Fibroblast of the aortic adventitia (primary cell): ENCODE measurements at places on chromosomes 2 and 18.

DNA sequence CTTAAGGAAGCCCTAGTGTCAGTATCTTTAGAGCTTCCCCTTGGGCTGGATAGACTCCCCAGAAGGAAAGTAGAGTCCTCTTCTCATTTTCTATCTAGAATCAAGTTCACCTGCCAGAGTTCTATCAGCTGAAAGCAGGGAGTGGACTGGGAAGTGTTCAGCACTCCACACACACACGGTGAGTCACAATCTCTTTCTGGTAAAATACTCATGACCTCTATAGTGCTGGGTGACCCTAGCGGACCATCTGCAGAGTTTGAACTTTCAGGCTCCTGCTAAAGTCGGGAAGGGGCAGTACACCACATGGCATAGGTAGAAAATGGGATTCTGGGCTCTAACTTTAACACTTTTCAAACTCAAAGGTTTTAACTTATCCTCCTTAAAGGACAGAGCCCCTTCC, 43.3 kb downstream of the SAP130 start:
- DNase-seq, result no peak

DNA sequence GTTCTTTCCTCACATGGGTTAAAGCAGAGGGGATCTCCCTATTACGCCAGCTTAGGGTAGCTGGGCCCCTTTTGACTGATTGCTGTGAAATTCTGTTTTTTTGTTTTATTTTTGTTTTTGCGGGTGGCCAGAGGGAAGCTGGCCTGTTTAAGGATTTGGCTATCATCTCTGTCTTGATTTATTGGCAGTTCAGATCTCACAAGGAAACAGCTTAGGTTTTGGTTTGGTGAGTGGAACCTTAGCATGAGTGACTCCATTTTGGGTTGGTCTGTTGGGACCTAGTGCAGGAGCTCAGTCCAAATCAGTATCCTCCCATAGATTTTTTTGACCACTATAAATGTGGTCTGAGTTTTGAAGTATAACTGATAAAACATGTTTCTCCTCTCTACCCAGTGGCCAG, 25.6 kb upstream of the NTSR2 start:
- no peak for DNase-seq

GRCh38 chr18:56977309-56977708, 169.6 kb upstream of the BOD1L2 start:
- DNase-seq, result no peak

DNA sequence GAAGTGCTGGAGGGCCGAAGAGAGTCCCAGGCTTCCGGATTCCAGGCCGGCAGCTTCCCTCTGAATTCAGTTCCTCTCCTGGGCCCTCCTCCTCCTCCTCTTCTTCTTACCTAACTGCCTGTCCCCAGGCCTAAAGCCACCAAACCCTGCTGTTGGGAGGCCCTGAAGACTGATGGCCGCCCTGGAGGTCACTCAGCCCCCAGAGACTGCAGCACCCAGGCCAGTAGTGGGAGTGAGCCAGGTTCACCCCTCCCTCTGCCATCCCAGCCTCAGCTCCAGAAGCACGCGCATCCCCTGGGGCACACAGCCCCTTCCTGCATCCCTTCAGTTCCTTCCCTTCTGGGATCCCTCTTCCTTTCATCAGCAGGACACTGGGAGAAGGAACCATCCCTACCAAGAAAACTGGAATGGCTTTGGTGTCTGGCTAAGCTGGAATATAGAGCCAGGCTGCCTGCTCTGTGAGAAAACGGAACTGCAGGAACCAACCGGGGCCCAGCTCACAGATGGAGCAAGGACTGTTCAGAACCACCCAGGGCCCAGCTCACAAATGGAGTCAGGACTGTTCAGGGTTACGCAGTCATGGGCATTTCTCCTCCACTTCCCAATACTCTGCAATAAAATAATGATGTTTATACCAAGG, 127.4 kb downstream of the NDUFA10 start:
- no peak for DNase-seq

DNA sequence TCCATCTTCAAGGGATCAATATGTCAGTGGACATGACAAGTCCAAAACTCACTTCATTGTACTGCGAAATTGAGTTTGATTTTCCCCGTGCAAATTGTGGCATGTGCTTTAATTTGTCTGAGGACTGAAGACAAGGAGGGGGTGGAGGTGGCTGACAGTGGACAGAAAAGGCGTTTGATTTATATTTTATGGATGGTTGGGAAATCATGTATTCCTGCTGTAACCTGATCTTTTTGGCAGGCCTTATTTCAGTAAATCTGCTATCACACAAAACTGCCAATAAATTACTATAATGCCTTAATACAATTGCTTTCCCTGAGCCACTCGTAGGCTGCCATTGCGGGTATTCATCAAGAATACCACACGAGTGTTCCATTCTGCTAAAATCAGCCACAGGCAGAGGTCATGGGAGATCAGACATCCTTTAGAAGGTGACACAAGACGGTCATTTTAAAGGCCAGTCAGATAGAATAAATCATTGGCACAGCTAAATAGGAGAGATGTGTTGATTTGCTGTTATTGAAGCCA, 720.5 kb downstream of the MBD2 start:
- DNase-seq, result no peak

DNA sequence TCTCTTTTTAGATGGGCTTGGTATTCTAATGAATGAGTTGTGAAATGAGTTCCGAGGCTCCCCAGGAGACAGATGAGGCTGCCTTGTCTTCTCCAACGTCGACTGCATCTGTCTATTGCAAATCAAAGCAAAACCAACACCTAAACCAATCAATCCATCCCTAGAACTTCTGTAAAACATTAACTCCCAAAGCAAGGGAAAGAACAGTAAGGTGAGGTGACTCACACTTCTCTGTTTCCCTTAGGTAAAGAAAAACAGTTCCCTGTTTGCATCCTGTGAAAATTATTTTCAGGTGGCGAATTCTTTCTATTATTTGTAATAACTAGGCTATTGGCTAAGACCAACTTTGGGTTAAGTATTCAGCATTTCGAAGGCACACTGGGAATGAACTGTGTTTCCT, 249.4 kb downstream of the EPHA4 start:
- DNase-seq, result no peak

DNA sequence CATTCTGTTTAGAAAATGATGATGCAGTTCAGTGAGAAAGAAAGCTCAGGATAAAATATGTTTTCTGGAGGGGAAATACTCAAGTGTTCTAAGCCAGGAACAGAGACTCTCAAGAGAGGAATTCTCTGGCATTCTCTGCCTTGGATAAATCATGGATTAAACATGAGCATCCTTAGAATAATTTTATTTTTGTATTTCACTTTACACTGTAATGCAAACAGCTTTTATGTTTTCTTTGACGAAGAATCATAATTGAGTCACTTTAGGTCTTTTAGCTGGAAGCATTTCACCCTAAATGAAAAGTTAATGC, 11.1 kb downstream of the GDF7 start:
- no peak for DNase-seq

- DNase-seq, result no peak
Measured at GRCh38 chr18:68893354-68893753, 95.5 kb downstream of the CCDC102B start.

- no peak for DNase-seq
Measured at GRCh38 chr2:12809526-12809925, 92.8 kb downstream of the TRIB2 start.

DNA sequence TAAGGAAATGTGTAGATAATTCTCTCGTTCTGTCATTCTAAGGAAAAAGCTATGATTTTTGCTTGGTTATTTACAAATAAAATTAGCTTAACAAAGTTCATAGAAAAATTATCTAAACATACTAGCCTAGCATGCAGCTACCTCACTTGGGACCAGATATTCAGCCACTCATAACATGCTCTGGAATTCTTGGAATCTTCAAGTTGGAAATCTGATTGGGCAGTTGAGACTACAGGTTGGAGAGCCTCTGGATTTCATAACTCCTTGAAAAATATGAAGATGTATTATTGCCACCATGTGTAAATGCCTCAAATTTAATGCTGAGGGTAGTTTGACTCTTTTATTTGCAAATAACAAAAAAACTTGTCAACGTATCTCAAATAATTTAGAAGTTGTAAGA, 132.2 kb upstream of the GULP1 start:
- peak; percentile 13 for DNase-seq

GRCh38 chr2:237540223-237540775, 26.1 kb upstream of the PRLH start:
- DNase-seq, result no peak

DNA sequence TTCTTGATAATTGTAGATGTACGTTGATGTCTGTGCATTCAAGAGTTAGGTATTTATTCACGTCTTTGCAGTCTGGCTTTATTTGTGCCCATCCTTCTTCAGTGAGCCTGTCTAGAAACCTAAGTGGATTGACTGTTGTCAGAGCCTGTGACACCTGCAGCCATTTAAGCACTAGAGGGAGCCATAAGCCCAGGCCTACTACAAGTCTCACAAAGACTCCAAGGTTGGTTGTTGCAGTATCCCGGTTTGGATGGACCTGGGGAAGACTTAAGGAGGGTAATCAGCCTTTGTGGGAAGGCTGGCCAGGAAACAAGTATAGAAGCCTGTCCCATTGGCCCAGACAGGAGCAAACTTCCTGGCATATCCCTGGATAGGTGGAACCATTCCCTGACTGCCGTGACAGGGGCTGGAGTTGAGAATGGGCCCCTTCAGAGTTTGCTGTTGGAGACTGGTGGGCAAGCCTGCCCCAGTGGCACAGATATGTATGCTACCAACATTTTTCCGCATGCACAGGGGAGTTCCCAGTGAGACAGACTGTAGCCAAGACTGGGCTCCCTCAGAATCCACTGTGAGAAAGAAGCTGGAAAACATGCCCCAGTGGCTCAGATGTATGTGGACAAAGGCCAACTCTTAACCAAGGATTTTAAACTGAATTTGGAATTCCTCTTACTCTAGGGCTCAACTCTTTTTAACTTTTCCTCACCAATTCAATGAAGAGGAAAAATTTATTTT, 9.3 kb upstream of the LRRC30 start:
- DNase-seq, result peak; percentile 70

DNA sequence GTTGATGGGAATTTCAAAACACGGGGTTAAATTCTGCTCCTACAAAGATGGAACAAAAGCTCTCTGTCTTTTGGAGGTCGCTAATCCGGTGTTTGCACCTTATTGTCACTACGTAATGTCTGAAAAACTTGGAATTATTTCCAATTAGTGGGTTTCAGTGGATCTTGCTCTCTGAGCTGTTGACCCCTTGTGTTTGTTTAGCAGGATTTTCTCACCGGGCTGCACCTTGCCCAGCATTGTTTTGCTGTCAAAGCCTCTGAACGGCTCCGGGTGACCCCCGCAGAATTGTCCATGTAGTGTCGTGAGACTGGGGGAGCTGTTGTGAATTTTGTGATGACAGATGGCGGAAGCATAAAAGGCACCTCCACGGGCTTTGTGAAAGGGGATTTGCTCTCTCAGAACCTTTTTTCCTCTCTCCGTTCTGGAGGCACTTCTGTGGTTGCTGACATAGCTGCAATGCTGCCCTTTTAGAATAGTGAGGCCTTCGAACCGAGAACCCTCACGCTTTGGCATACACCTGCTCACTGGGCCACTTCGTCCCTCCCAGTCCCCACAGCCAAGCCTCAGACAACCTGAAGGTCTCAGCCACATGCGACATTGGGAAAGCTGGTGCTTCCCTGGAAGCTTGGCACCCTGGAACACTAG, 129.4 kb downstream of the ACOXL start:
- no peak for DNase-seq

- no peak for DNase-seq
Measured at GRCh38 chr2:54534625-54535024, 78.5 kb downstream of the SPTBN1 start.

DNA sequence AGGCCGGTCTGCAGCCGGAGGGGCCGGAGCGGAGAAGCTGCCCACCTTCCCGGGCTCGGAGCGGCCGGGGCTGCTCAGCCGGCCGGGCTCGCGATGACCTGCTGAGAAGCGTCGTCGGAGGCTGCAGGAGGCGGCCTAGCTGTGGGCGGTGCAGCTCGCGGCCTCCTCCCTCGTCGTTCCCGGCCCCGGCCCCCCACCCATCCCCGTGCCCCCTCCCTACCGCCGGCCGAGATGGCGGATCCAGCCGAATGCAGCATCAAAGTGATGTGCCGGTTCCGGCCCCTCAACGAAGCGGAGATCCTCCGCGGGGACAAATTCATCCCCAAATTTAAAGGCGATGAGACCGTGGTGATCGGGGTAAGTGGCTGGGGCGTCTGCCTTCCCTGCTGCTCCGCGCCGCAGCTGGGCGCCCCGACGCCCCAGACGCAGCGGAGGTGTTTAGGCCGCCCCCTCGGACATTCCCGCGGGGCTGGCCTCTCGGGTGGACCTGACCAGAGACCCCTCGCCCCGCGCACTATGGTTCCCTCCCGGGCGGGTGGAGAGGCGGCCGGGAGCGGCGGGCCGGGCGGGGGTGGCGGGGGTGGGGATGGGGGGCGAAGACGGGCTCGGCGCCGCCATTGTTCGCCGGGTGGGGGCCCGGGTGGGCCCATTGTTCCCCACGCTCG, 492 bp downstream of the KIF5C start:
- no peak for DNase-seq

- no peak for DNase-seq
Measured at GRCh38 chr2:15622614-15623480, 31.2 kb downstream of the DDX1 start.

DNA sequence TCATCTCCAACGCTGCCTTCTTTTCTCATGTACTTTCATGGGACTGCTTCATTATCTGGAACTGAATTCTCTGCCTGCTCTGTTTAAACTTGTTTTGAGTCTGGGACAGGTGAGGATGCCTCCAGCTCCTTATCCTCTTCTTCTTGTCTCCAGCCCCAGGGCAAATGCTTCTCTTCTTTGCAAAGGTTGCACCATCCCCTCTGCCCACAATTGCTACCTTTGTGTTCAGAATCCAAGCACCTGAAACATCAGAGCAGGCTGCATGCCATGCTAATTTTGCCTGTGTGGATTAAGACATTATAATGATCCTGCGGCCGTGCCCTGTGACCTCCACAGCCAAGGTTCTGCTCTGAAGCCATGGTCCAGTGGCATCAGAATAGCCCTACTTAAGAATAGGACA, 309.5 kb downstream of the EPHA4 start:
- no peak for DNase-seq

GRCh38 chr2:20728114-20728758, 61.3 kb downstream of the GDF7 start:
- peak; percentile 15 for DNase-seq

GRCh38 chr2:137181370-137181769, 416.0 kb downstream of the THSD7B start:
- DNase-seq, result no peak

- no peak for DNase-seq
Measured at GRCh38 chr18:6661692-6662415, 67.7 kb upstream of the ARHGAP28 start.

- no peak for DNase-seq
Measured at GRCh38 chr2:107469437-107469995, 357.2 kb upstream of the RGPD4 start.

DNA sequence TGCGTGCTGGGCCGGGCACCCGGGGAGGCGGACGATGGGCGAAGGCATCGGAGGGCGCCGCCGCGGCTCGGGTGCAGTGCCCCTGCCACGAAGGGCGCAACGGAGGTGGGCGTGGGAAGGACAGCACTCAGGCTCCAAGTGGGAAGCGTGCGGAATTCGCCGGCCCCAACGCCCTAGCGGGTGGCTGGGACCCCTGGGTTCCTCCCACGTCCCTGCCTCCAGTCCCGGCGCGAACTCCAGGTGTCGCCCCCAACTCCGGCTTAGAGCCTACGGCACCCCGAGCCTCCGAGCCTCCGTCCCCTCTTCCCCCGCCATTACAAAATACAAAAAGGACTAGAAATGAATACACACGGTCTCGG, 1.3 kb downstream of the CYP27C1 start:
- no peak for DNase-seq
